ENCODE measurements at places on chromosomes 2 and 18.
A peak's percentile ranks its signal among the peaks of the same experiment; 100 is the strongest.

DNA sequence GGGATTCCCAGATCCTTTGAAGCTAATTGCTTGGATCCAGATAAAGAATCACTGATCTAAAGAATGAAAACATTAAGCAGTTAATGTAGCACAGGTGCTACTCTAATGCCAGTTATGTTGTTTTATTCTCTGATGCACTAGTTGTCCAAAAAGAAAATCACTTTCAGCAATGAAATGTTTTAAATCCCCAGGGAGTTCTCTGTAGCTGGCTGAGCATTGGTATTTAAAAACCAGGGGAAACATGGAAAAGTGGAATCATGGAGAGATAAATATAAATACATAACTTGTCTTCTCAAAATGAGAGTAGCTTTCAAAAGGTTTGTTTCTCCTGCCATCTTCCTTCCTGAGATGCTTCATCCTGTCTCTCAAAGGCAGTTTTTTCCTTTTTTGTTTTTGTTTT lies 37.7 kb downstream of the CD302 start:
- no peak for DNase-seq

- no peak for DNase-seq
Measured at GRCh38 chr2:203741566-203741965, 35.1 kb downstream of the CD28 start.

DNA sequence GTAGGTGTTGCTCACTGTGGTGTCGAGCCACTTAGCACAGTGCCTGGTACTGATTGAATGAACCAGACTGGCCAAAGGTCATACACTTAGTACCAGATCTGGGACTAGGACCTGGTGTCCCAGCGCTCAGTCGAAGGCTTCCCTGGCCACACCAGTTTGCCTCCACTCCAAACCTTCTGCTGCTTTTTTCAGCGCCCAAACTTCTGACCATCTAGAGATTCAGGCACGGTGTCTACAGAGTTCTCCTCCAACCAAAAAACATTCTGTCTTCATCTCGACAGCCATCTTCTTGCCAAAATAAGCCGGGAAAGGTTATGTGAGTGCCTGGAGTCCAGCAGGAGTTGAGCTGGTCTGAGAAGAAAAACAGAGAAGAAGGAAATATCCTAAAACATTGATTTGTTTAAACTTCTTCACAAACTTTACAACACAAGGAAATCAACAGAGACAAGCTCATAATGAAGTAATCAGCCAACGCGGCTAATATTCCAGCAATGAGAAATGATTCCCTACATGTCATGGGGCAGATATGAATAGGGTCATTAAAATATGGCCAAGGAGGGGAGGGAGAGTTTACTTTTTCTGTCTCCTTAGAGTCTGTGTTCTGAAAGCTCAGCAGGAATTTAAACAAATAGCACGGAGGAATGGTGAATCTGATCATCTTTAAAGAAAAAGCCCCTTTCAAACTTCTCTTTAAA lies 2.3 kb upstream of the GLI2 start:
- peak; percentile 3 for DNase-seq

DNA sequence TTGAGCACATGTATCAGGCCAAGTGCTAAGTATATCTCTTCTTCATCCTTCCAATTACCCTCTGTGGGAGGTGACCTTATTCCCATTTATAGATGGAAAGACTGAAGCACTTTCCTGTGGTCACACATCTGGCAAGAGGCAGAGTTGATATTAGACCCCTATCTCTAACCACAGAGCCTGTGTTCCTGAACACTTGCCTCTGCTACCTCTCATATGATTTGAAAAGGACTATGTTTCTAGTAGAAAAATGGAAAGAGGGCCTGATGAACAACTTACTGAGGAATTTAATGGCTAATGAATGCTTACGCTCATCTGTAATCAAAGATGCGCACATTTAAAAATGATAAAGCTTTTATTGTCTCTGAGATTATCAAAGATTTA lies 46.2 kb upstream of the DYNC2LI1 start:
- DNase-seq, result no peak

DNA sequence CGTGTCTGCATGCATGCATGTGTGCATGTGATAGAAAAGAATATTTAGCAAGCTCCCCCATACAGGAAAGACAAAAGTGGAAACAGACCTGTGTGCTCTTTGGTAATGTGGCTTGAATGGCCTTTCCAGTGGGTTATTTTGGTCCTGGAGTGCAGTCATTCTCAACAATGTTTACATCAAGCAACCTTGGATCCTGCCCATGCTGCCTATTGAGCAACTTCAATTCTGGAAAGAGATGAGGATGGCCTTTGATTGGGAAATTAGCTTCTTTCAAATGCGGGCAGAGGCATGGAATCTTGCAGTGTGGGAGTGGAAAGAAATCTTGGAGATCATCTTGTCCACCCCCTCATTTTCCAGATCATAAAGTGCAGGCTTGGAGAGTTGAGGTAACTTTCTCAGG lies 87.2 kb upstream of the SMAD2 start:
- DNase-seq, result no peak

DNA sequence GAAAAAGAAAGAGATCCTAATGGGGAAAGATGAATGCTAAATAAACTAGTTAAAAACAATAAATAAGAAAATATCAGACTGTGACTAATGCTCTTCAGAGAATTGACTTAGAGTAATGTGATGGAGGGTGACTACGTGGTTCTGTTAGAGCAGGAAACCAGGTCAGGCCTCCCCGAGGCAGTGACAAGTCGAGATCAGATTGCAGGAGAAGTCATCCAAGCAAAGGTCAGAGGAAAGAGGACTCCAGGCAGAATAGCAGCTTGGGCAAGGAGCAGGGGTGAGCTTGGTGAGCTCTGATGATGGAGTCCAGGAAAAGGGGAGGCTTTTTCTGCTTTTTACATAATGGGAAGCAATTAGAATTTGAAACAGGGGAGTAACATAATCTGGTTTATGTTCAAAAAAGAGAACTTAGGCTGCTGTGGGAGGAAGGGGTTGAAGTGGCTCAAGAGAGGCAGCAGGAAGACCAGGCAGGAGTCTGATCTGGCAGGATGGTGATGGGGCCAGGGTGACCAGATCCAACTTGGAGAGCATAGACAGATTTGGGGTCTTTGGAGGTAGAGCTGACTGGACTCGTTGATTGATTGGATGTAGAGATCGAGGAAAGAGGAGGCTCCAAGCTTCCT lies 27.3 kb upstream of the ITGB6 start:
- no peak for DNase-seq

GRCh38 chr2:136327162-136327852 lies 209.4 kb upstream of the CXCR4 start:
- DNase-seq, result no peak

GRCh38 chr2:64587561-64587960 lies 63.4 kb downstream of the AFTPH start:
- DNase-seq, result no peak

DNA sequence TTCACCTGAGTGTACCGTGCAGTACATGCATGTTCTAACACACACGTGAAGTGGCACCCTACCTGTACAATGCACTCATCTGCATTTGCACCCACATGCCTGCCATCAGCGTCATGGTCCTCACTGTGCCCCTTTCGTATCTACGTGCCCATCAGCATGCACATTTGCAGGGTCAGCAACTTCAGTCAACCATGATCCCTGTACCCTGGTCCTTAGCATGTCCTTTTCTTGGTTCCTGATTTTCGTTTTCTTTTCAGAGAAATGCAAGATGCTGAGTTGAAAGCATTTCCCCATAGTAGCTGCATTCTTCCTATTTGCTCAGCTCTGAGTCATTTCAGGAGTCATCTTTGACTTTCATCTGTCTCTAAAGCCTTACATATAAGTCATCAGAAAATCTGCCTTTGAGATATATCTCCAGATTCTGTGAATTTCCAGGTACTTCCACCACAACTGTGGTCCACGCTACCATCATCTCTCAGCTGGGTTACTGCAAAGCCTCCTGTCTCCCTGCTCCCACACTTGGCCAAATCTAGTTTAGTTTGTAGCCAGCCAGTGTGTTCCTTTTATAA lies 14.7 kb upstream of the PUM2 start:
- peak; percentile 3 for DNase-seq

DNA sequence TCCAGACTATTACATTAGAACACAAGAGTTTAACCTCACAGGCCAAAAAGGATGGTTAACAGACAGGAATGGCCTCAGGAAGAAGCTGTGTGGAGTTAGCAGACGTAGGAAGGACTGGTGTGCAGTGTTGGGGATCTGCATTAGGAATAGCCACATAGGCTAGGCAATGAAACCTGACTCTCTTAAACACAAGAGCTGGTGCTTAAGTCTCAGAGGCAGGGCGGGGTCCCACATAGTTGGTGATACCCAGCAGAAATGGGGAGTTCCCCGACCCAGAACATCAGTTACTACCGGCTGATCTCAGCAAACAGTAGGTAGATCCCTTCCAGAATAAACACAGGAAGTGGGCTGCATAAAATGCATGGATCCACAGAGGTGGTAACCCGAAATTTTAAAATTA lies 64.1 kb downstream of the CCDC93 start:
- DNase-seq, result no peak

DNA sequence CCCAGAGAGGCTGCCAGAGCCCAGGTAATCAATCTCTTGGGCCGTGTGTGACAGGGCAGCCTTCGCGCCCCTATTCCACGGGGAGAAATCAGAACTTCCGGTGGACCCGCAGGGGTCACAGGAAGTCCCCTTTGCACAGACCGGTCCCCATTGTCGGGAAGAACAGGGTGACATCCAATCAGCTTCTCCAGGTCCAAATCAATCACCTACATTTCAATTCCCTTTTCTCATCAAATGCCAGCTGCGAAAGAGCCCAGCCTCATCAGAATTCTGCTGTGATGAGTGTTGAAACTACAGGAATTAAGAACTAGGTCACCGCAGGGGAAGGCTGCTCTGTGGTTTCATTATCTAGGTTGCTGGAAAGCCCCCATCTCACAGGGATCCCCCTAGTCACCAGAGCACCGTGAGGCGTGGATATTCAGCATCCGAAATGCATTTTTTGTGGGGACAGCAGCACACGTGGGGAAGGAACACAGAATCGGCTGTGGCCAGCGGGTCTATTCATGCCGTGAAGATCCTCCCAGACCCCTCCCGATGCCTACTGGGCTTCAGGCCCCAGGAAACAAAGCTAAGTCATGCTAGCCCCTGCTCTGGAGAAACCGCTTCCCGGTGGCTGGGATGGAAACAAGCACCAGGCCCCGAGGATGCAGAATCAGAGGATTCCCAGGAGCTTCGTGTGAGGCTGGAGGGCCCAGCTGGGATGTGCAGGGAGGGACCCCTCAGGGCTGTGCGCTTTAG lies 193.7 kb upstream of the ID2 start:
- no peak for DNase-seq

DNA sequence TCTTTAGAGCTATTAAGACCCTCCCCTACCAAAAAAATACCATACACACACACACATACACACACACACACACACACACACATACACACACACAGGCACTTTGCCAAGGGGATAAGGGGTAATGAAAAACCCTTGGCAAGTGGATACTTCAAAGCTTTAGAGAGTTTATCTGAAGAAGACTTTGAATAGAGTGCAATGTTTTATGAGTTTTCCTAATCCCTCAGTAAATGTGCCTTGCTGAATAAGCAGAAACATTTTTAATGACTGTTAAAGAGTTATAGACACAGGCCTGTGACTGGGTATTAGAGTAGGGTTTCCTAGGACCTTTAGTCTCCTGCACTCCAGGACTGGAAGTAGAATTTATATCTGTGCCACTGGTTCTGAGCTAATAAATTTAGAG lies 75.5 kb upstream of the CTAGE1 start:
- peak; percentile 54 for DNase-seq

- no peak for DNase-seq
Measured at GRCh38 chr2:143398781-143399180, 269.6 kb downstream of the ARHGAP15 start.

DNA sequence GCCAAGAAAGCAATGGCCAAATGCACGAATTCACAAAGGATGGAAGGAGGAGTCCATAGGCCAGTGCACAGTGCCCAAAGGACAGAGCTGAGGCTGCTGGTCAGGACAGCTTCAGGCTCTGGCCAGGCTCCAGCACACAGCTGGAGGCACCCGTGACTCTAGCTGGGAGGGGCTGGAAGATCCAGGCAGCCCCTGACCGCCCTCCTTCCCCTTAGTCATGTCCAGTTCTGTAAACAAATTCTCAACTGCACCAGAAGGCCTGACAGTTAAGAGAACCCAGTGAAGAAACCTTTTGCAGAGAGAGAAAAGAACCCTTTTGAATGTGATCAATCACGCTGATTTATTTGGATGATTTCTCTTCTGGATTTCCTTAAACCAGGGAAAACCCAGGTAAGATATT lies 7.7 kb upstream of the YWHAQ start:
- no peak for DNase-seq

DNA sequence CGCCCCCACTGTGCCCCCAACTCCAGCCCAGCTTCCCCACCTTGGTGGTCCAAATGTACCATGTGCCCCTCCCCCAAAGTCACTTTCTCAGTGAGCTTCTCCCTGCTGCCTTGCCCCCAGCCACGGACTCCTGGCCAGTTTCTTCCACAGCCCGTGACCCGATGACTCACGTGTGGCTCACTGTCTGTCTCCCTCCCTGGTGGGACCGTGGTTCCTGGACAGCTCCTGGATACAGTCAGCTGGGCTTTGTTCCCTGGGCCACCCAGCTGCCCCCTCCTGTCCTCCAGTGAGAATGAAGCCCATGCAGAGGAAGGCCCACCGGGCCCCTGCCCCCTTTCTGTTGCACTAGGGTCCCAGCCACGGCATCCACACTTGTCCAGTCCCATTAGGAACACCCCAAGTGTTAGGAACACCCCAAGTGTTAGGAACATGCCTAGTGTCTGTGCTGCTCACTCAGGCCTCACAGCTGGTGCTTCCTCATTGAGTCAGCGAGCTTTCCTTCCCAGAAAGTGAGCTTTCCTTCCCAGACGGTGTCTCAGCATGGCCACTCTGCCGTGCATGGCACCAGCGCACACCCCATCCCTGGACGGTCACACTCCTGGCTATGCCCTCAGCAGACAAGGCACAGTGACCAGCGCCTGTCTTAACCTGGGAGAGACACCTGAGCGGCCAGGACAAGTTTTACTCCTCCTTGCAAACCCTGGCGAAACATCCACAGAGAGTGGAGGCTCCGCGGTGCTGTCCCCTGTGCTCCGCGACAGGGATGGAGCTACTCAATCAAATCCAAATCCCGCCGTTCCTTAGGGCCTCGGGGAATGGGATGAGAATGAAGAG lies 44.8 kb upstream of the CTDP1 start:
- no peak for DNase-seq

DNA sequence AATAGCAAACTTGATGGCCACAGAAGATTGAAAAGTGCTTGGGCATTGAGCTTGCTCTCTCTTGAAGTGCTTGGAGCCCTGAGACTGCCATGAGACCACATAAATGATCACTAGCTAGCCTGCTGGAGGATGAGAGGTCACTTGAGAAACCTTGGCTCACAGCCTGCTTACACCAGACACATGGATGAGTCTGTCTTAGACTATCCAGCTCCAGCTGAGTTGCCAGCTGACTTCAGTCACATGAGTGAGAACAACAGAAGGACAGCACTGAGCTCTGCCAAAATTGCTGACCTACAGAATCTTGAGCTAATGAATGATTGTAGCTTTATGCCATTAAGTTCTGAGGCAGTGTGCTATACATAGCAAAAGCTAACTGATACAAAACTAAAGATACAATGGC lies 18.1 kb downstream of the NABP1 start:
- no peak for DNase-seq
